ENCODE measurements at places on chromosomes 3 and 15.

DNA sequence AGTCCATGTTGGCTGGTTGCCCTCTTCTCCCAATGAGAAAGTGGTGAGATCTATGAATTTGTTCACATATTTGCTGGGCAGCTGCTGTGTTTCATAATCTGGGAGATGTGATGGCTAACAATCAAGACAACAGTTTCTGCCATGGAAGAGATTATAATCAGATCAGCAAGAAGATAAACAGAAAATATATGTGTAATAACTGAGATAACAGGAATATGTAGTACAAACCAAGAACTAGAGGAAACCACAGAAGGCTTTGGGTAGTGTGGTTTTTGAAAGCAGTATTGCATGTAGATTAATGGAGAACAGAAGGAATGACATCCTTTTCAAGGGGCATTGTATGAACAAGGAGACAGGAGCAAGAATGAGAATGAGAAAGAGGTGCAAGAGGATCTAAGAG, 12.2 kb upstream of the CSTA start:
- no peak for DNase-seq

GRCh38 chr3:172449466-172450149, 1.4 kb upstream of the GHSR start:
- no peak for DNase-seq

DNA sequence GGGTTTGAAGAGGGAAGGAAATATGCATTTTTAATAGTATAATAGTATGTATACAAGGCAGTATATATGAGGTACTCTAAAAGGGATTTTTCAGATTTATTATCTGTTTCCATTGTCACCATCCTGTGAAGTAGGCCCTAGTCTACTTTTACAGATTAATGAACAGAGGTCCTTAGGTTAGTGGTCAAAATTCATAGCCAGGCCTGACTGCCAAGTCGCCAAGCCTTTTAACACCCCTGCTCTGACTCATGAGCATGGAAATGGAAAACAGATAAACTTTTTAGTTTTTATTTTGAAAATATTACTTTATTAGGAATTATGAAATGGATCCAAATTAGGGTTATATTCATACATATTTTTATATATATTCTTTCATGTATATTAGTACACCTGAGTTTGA, 146.9 kb downstream of the BBX start:
- no peak for DNase-seq

- DNase-seq: no peak
These were observed 73.2 kb upstream of the DLG1 start for GRCh38 chr3:197371591-197372046.

DNA sequence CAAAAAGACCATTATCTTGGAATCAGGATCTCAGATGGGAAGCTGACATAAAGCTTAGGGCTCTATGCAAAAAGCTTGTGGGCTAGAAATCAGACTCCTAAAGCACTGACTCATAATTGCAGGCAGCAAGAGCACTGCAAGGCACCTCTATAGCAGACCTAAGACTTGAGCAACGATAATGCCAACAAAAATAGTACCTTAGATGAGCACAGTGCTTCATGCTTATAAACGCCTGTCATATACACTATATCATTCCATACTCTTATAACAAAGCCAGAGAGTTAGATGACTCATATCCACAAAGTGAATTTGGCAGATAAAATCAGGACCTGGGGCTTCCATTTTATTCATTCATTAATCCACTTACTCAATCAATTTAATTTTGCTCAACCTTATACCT, 560.8 kb downstream of the MCTP2 start:
- no peak for DNase-seq

DNA sequence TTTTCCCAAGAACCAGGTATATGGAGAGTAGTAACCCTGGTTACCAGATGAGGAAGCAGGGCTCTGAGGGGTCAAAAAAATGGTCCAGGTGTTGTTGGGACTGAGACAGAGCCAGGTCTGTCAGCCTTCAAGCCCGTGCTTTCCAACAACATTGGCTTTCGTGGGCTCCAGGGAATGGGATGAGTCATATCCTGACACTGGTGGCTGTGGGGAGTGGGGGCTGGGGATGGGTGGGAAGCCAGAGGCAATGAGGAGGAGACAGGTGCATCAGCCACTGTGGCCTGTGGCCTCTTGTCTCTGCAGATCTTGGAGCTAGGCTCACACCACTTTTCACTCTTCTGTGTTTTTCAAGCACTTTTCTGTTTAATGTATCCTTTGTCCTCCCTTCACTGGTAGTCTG, 38.2 kb downstream of the CORO2B start:
- DNase-seq: no peak

DNA sequence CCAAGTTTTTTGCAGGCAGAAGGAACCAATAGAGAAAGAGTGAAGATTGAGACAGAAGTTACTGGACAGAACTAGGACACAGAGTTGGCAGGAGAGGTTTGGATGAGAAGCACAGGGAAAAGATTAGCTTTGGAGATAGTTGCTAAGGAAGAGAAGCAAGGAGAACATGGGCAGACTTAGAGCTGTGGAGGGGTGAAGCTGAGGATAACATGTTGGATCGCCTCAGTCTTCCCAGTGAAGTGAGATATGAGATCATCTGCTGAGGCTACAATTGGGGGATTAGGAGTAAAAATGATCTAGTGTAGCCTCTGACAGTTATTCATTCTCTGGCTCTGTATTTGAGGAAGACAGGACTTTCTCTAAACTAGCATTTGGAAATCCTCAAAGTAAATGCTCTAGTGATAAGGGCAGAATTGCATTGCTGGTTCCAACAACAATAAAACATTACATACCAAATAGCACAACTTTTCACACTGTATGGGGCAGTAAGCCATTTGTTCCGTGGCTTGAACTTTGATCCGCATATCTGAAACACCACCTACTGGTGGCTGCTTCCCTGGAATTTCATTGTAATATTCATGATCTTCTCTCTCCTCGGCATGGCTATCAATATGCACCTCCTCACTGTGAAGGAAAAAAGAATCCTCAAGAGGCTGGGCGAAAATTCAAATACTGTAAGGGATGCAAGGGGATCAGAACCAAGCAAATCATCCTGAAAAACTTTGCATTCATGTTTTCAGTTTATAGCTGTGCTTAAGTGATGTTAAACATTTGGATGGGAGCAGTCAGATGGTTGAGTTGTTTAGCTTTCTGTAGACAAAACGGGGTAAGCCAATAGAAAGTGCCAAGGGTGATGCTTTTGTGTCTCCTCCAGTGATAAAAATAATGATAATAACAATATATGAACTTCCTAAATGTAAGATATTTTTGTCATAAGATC, 22.2 kb upstream of the EID1 start:
- no peak for DNase-seq

GRCh38 chr15:62187910-62188309, 22.8 kb upstream of the C2CD4B start:
- DNase-seq: no peak

DNA sequence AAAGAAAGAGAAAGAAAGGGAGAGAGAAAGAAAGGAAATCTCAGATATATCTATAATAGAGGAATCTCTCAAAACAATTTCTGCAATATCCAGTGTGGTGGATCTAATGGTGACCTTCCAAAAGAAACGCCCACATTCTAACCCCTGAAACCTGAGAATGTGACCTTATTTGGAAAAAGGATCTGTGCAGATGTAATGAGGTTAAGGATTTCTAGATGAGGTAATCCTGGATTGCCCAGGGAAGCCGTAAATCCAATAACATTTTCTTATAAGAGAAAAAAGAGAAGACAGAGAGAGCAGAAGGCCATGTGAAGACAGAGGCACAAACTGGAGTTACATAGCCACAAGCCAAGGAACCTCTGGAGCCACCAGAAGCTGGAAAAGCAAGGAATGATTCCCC, 307.6 kb downstream of the ZBTB20 start:
- no peak for DNase-seq

GRCh38 chr3:123161167-123161566, 40.6 kb upstream of the SEC22A start:
- no peak for DNase-seq

- DNase-seq: no peak
These were observed 41.7 kb upstream of the SMAD3 start for GRCh38 chr15:67023517-67024313.

- no peak for DNase-seq
These were observed 6.6 kb downstream of the DTWD1 start for GRCh38 chr15:49627407-49627877.

GRCh38 chr15:101240358-101240757, 11.5 kb downstream of the CHSY1 start:
- DNase-seq: no peak

DNA sequence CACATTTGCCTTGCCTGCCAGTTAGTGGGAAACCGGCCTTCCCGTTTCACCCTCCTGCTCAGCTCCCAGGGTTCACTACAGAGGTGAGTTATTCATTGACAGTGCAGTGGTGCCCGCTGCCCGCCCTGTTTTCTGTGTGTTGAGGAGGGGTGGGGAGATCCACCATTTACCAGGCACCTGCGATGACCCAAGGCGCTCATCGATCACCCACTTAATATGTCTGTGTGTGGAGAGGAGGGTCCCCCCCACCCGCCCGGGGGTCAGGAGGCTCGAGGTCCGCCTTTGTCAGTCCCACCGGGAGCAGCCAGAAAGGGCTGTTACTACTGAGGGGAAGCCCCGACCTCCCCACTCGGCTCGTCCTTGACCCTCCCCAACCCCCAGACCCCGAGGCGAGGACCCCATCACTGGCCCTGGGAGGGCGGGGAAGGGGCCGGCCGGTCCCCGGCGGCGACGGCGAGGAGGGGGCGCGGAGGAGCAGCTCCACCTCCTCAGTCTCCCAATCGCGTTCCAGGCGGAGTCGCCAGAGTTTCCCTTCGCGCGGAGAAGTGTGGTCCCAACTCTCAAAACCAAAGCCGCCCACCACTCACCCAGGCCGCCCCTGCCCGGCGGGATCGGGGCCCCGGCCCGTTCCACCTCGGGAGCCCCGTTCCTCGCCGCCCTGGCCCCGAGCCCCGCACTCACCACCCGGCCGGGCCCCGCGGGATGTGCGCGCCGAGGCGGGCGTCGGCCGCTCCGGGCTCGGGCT, 1.1 kb downstream of the PLXNB1 start:
- no peak for DNase-seq

- no peak for DNase-seq
These were observed 223.9 kb downstream of the LRTM1 start for GRCh38 chr3:54703923-54704322.

DNA sequence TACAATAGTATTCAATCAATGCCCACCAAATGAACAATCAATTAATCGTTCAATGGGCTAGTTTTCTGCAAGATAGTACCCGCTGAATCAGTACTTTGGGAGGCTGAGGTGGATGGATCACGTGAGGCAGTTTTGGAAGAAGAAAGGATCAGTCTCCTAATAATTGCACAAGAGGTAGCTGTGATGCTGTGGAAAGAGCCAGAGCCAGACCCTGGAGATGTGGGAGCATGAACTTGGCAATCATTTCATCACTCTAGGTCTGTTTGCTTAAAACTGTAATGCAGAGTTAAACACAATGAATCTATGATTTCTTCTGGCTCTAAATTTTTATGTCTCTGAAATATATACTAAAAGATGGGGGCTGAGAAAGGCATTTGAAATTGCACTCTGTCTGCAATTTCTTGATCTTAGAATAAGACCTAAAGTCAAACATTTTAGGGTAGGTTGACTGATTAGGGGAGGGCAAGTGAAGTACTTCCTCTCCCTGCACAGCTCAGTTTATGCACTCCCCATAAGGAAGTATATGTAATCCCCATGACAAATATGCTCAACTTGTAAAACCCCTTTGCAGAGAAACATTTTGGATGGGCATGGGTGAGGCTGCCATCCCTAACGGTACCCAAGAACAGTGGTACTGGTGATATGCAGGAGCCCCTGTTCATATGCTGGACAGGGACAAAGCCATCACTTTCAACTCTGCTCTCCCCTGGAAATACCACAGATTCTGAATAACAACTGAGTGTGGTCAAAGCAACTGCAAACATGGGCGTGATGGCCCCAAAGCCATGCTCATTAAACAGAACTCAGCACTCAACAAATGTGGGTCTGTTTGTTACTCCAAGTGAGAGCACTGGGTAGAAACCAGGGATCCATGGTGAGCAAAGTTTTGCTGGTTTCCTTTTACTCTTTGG, 28.6 kb upstream of the SPATA12 start:
- no peak for DNase-seq

GRCh38 chr3:72009851-72010443, 225.0 kb upstream of the PROK2 start:
- no peak for DNase-seq

- DNase-seq: no peak
These were observed 10.0 kb upstream of the ST6GAL1 start for GRCh38 chr3:186920301-186920700.

DNA sequence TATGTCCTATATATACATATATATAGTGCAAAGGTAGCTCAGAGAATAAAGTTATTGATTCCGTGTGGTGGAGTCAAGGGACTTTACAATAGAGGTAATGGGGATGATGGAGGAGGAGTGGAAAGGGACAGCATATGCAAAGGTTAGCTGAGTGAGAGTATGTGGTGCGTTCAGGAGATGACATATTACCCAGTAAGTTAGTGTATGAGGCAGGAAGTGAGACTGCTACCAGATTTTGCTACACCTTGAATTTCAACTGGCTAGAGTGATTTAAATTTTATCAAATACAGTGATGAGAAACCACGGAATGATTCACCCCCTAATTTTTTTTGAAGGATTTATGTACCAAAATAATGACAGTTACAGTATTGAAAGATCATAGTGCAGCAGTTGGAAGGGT, 2.8 kb downstream of the ACTL6A start:
- no peak for DNase-seq

DNA sequence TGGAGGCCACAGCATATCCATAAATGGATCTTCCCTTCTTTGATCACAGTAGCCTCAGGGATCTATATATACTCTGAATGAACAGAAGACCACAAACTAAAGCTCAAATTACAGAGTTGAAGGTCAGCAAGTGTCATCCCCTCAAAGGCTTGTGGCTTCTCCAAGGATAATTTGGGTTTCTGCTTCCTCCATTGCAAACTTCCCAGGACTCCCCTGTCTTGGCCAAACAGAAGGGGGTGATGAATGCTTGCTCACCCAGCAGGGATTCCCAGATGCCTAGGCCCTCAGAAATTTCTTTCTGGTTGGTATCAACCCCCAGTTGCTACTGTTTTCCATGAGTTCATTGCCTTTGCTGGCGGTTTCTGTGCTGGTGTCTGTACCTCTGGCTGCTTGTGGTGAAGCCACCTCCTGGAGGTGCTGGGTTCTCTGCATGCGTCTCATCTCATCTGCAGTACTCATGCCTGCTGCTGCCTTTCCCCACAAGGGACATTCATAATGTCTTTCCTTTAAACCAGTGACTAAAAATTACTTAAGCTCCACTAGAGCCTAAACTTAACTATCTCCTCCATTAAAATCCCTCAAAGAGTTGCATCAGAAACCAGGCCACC, 17.7 kb downstream of the ENTPD3 start:
- DNase-seq: no peak

DNA sequence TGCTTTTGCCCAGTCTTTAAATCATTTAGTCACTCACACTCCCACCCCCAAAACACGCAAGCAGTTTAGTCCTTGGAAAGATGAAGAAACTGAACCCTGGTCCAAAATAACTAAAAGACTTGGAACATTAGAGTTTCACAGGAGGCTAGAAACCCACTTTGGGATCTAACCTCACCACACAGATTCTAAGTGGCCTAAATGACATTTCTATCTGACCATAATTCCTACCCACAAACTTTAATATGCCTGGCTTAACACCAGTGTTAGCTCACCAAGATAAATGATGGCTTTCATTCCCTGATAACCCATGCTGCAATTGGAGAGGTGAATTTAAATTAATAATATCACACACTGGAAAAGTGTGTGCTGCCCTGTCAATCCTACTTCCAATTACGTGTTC, 295.3 kb upstream of the UBE2E2 start:
- DNase-seq: no peak

GRCh38 chr3:157102098-157102497, 57.8 kb downstream of the CCNL1 start:
- DNase-seq: no peak

- no peak for DNase-seq
These were observed 87.3 kb upstream of the IGSF10 start for GRCh38 chr3:151548195-151548594.

- DNase-seq: no peak
These were observed 124.8 kb downstream of the ATP10A start for GRCh38 chr15:25738171-25738965.

Data from stimulated activated CD4-positive, alpha-beta T cell treated with anti-CD3 and anti-CD28 coated beads, Interleukin-15, amount 100 ng/mL, for 1 hour (primary cell).